Activated naive CD4-positive, alpha-beta T cell treated with anti-CD3 and anti-CD28 coated beads, Interleukin-2, amount 50 U/mL, for 72 hours (primary cell): ENCODE measurements at places on chromosomes 6 and 20. TPM values are rescaled to one million over a fixed set of nuclear protein-coding genes. Genes with fewer than 3 reads are reported as not detected.

DNA sequence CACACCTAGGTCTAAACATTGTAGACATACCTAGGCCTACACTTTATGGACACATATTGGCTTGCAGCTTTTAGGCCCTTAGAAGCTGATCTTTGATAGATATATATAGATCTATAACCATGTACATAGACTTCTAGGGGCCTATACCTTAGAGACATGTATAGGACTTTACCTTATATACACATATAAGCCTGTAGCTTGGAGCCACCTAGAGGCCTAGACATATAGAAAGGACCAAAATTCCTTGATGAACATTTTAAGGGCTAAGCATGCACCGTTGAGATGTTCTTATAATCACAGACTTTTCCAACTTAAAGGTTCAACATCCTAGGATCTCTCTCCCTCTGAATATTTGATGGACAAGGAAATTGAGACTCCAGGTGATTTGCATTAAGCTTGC is 371.7 kb upstream of the SASH1 start:
- no peak for DNase-seq

DNA sequence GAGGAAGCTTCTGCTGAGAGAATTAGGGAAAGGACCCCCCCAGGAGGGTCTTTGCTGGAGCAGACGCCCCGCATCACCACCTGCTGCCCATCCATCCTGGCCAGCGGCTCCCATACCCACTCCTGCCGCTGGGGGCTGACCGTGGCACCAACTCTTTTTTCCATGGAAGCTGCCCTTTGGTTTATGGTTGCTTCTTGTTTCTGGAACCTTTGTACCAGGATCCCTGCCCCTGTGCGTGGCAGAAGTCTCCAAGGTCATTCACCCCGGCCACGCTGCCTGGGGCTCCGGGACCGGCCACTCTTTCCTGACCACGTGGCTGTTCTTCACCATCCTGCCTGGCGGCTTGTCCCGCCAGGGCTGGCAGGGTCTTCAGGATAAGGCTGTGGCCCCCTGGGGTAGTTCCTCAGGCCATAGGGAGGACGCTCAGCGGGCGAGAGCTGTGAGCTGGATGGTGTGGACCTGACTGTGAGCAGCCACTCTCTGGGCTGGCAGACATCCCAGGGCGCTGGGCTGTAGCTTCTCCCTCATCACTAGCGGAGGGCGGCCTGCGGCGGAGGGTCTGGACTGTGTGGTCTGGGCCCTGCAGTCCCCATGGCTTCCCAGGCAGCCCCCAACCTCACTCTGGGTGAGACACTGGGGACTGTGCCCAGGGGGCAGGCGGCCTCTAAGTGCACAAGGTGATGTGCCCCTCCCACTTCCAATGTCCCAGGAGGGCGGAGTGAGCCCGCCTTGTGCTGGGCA is 22.8 kb upstream of the RBBP8NL start:
- no peak for DNase-seq

DNA sequence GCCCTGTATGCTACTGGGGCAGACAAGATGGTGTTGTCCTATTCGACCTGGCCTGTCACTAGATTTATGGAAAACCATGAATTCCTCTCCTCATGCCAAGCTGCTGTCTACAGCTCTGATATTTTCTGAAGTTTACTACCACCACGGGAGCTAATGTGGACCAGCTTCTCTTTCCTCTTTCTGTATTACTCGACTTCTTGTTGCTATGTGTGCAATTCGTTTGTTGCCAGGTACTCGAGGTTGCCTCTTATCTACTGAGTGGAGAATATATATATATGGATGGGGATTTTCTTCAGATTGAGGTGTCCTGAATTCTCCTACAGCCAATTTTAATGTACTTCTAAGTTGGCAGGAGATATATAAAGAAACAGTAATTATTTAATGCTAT is 34.7 kb downstream of the MAN1A1 start:
- DNase-seq: no peak

GRCh38 chr6:87210979-87211378 is 55.6 kb downstream of the ZNF292 start:
- DNase-seq: peak; percentile 23

DNA sequence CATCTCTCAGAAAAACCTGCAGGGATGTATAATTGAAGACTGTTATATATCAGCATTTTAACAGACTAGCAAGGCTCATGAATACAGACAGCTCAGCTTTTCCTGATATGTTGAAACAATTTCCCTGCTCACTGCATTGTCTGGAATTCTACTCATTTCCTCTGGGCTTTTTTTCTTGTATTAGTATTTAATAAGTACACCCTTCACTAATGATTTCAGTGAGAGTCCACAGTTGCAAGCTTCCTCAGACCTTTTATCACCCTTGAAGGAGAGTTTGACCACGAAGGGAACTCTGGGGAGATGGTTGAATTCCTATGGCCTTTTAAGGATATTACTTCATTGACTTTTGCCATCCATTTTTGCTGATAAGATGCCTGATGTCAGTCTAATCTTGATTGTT is 248.7 kb downstream of the ADGB start:
- no peak for DNase-seq

- no peak for DNase-seq
These were observed 162.8 kb downstream of the BTBD9 start for GRCh38 chr6:38476888-38477287.

DNA sequence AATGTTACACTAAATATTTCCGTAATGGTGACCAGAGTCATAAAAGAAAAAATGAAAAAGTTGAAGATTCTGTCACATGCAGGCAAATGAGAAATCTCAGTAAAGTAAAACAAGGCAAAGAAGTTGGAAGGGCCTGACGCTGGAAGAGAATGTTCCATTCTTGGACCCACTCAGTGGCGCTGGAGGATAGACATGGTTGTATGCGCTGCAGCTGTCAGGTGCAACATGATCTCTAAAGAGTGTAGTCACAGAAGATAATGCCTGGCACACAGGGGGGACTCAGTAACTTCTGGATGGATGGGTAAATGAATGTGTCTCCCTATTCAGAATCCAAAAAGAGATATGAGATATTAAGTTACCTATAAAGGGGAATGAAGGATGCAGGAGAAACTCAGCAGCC is 116.3 kb downstream of the FAXC start:
- no peak for DNase-seq

The ASIP gene
- total RNA-seq: not detected

The ATRN gene
- 7.4 TPM for total RNA-seq

- no peak for DNase-seq
These were observed 2.1 kb downstream of the DEF6 start for GRCh38 chr6:35299674-35300073.

GRCh38 chr6:155194399-155194798 is 69.4 kb upstream of the CLDN20 start:
- DNase-seq: no peak

The SLC17A2 gene
- 0.25 TPM for total RNA-seq

- no peak for DNase-seq
These were observed 268.8 kb downstream of the TMEM242 start for GRCh38 chr6:157054531-157054979.
